ENCODE measurements at places on chromosomes 13 and 19.
A peak's percentile ranks its signal among the peaks of the same experiment; 100 is the strongest.

GRCh38 chr13:97234236-97234635 lies 12.1 kb downstream of the MBNL2 start:
- no peak for DNase-seq

GRCh38 chr13:32964987-32965386 lies 51.2 kb upstream of the KL start:
- no peak for DNase-seq

- DNase-seq: no peak
Measured at GRCh38 chr13:97275776-97276501, 53.8 kb downstream of the MBNL2 start.

GRCh38 chr13:67619995-67620380 lies 389.9 kb upstream of the PCDH9 start:
- DNase-seq: no peak

- no peak for DNase-seq
Measured at GRCh38 chr13:44306371-44307192, 67.0 kb upstream of the SERP2 start.

DNA sequence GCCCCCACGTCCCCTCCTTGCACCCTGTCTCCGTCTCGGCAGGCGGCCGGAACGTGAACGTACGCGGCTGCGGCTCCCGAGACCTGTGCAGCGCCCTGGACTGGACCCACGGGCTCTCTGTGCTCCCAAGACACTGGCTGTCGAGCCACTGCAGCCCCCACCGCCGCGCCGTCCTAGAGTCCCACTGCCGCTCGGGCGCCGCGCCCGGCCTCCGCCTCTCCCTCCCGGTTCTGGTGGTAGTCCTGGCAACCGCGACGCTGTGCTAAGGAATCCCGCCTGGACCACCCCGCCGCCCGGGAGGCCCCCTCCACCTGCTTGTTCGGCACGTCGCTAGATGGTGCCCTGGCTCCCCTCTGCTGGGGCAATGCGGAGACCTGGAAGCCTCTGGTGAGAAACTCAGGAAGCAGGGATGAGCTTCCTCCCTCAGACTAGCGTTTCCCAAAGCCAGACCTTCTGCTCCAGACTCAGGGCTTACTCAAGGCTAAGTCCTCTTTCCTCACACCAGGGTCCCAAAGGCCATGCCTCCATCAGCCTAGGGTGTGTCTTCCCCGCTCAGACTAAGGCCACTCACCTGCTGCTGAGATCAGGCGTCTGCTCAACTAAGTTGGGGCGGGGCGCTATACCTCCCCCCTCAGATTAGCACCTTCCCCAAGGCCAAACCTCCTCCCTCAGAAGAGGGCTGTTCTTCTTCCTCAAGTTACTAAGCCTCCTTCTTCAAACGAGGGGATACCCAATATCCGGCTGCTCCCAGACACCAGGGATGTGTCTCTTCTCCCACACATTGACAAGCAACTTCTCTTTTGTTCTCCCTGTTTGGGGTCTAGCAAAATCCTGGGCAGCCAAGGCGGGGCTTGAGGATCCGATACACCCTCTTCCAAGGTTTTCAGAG lies 16.1 kb upstream of the IRGC start:
- DNase-seq: no peak

- peak; percentile 54 for DNase-seq
Measured at GRCh38 chr19:39254531-39255345, 6.1 kb upstream of the IFNL4 start.

DNA sequence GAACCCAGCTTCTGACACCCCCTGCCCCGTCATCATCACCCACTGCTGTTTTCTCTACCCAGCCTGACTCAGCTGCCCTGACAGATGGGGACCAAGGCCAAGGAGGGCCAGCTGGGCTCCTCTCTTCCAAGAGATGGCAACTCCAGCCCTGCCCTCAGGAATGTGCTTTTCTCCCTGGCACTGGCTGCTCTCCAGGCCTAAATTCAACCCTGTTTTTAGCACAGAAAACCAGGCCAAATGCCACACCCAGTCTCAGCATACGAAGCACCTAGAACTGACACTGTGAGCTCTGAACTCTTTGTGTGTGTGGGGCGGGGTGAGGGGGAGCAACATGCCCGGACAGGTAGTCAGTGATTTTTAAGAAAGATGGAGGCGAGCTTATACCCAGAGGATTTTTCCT lies 23.4 kb upstream of the IGFL1 start:
- no peak for DNase-seq

- DNase-seq: no peak
Measured at GRCh38 chr19:30513082-30513411, 140.9 kb downstream of the ZNF536 start.

GRCh38 chr13:97322740-97323342 lies 100.7 kb downstream of the MBNL2 start:
- no peak for DNase-seq

GRCh38 chr13:97335488-97336134 lies 98.4 kb upstream of the RAP2A start:
- no peak for DNase-seq

GRCh38 chr13:23570099-23570920 lies at the start of gene TNFRSF19:
Gene TNFRSF19 (plus strand): TSS chr13:23570412. CDS start chr13:23590184, 19,772 bp downstream.
- no peak for DNase-seq

- DNase-seq: no peak
Measured at GRCh38 chr13:113073942-113074341, 31.6 kb upstream of the F7 start.

DNA sequence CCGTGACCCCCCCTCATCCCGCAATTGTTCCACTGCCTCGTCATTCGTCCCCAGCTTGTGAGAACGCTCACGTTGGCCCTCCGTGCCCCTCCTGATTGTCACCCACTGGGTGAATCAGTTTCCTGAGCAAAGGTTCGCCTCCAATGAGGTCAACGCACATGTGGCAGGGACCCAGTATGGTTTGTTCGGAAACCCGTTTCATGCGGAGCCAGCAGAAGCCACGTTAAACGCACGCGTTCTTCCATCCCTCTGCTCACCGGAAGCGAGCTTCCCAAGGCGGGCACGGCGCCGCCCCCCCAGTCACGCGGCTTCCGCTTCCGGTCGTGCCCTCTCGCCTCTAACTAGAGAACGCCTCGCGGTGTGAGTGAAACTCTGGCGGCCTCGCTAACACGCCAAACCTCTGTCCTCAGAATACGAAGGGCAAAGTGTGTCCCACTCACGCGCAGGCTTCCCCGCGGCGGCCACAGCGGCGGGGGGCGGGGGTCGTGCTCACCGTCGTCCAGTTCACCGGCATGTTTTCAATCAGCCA lies 18.0 kb upstream of the CFAP97D2 start:
- no peak for DNase-seq

- no peak for DNase-seq
Measured at GRCh38 chr13:111241862-111242261, 78.6 kb upstream of the TEX29 start.
